ENCODE measurements at places on chromosomes 3 and 15.

- ATAC-seq: no peak
Measured at GRCh38 chr3:113654310-113654709, 42.1 kb downstream of the USF3 start.

GRCh38 chr3:191356631-191357439 is 26.5 kb upstream of the UTS2B start:
- ATAC-seq: peak; percentile 57

DNA sequence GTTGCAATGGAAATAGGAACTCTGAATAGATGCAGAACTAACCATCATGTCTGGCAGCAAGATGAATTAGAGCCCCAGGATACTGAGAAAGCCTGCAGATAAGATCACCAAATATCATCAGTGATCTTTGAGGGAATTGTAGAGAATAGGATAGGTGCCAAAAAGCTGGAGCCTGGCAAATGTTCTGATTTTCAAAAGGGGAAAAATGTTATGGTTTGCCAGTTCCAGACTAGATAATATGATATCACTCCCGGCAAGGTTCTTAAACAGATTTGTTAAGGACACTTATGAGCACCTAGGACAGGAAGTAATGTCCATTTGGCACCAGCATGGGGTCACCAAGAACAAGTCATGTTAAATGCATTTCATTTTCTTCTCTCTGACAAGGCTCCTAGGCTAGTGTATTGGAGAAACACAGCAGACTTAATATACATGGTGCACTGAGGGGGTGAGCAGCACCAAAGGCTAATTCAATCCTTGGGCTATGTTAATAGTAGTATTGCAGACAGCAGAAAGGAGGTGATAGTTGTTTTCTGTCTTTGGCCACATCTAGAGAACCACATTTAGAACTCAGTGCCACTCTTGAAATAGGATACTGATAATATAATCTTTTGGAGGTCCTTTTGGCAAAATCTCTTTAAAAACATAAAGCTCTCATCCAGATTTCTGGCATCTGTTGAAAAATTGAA is 4.8 kb downstream of the SRGAP3 start:
- ATAC-seq: no peak

- ATAC-seq: peak; percentile 52
Measured at GRCh38 chr3:185764163-185764979, 60.5 kb downstream of the IGF2BP2 start.

DNA sequence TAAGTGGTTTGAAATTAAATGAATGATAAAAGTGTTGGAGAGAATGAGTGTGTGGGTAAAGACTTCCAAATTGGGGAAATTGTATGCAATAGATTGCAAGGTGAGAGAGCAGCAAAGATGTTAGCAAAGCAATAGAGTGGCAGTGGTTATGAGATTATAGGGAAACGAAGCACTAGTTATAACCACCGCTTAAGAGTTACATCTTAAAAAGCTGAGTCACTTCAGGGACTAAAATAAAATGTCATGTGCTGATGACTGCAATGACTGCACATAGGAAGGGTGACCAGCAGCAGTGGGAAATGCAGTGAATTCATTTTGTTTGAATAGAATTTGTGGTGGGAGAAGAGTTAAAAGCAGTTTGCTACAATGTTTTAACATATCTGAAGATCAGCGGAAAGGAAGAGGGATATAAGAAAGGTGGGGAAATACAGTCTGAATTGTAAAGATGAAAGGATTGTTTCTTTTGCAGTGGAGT is 127.3 kb downstream of the RAP2B start:
- no peak for ATAC-seq

- ATAC-seq: no peak
Measured at GRCh38 chr15:56249092-56249491, 5.4 kb upstream of the RFX7 start.

- ATAC-seq: no peak
Measured at GRCh38 chr15:83115831-83116565, 8.6 kb downstream of the TM6SF1 start.

DNA sequence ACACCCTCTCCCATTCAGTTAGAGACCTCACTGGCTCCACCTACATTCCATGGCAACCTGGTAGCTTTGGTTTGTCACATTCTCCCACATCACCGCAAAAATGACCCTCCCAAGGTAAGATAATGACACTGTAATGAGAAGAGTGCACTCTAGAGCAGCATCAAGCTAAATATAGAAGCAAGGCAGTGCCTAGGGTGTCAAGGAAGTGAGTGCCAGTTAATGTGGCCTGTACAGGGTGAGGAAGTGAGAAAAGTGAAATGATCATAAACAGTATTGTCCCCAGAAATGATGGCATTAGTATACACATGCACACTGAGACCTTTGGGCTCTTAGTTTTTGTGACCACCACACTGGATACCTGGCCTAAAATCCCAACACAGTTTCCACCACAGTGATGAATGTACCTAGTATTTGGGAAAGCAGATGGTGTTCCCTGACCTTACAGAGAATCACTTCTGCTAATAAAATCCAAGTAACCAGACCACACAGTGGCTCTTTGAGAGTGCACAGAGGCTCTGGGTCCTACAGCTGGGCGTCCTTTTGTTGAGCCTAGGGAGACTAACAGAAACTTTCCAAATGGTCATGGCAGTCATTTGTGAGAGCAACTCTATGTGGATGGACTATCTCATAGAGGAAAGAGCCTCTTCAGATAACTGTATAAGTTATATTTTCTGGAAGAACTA is 106.6 kb downstream of the ARPP21 start:
- no peak for ATAC-seq

GRCh38 chr3:150607267-150608065 is 4.3 kb downstream of the SELENOT start:
- no peak for ATAC-seq

DNA sequence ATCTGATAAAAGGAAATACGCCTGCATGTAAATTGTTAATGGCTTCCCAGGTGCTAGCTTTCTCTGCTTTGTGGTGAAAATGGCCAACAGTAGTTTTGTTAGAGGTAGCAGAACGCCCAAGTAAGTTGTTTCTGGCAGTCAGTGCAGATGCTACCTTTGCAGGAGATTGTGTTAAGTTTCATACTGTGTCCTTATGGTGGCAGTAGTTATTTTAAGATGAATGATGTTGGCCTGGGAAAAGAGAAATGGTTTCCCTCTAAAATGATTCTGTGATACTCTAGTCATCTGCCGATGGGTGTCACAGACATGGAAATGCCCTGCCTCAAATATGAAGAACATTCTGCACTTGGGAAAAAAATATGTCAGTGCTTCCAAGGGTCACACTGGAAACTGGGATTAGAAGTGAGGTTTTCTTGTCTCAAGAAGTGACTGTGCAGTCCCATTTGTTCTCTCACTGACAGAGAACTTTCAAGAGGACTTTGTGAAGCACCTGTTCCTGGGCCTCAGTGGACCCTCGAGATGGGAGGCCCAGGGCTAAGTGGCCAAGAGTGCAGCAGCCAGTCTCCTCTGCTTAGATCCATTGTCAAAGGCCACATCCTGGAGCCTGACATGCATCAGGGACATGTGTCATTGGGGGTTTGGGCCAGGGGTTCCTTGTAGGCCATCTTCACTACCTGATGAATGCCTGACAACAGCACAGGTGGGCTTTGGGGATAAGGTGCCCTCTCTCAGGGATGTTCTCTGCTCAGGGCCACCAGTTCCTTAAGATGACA is 393.3 kb downstream of the CACNA2D3 start:
- no peak for ATAC-seq

DNA sequence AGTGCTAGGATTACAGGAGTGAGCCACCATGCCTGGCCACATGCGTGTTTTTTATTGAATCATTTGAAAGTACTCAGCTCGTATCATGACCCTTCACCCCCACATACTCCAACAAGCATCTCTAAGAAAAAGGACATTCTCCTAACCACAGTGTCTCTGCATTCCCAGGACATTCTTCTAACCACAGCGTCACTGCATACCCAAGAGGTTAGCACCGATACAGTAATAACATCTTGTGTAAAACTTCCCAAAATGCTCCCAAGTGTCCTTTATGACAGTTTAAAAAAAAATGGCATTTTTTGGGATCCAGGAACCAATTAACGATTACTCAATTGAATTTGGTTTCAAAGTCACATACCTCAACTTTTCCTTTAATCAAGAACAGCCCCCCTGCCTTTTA is 39.6 kb downstream of the FLNB start:
- ATAC-seq: peak; percentile 65

- ATAC-seq: no peak
Measured at GRCh38 chr15:77425104-77425503, 4.4 kb downstream of the HMG20A start.

- peak; percentile 27 for ATAC-seq
Measured at GRCh38 chr15:69126054-69126469, 34.4 kb upstream of the GLCE start.

DNA sequence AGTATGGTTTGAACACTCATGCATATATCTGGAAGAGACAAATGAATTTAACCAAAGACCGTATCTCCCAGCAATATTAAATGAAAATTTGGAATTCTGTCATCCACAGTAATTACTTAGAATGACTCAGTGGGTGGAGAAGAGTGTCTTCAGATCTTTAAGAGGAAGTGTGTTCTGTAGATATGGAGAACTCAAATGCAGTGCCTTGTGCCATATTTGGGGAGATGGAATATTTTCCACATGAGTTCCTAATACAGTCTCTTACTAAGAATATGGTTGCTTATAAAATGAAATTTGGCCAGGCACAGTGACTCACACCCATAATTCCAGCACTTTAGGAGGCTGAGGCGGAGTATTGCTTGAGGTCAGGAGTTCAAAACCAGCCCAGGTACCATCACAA is 40.5 kb downstream of the ANO10 start:
- ATAC-seq: no peak

GRCh38 chr15:29031502-29032228 is 145.9 kb downstream of the APBA2 start:
- no peak for ATAC-seq

DNA sequence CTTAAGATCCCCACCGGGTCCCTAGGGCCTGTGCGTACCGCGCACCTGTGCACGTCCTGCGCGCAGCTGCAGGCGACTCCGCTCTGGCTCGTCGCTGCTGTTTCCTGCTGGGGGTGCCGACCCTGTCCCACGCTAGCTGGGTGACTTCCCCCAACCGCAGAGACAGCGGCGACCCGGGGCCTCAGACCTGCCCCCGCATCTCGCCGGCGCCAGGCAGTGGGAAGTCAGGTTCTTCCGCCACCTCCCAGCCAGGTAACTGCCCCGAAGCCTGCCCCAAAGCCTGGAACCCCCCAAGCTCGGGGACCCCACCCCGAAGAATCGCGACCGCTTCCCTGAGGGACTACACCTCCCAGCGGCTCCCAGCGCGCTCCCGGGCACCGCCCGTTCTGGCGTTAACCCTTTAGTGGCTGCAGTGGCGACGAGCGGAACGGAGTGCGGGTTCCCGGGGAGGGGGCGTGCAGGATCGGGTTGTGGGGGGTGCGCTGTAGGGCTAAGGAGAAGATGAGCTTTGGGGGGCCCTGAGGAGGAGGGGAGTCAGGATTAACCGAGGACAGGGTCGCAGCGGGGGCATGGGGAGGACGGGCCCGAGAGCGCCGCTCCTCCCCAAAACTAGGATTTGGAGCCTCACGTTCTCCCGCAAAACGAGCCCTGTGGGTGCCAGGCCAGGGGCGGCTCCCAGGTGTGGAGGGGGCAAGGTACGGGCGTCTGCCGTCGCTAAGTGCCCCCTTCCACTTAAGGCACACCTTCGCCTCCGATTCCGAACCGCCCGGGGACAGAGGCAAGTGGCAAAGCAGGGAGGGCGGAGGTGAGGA is 589 bp downstream of the NEIL1 start:
- peak; percentile 75 for ATAC-seq

GRCh38 chr15:25623708-25624107 is 184.9 kb upstream of the UBE3A start:
- no peak for ATAC-seq

DNA sequence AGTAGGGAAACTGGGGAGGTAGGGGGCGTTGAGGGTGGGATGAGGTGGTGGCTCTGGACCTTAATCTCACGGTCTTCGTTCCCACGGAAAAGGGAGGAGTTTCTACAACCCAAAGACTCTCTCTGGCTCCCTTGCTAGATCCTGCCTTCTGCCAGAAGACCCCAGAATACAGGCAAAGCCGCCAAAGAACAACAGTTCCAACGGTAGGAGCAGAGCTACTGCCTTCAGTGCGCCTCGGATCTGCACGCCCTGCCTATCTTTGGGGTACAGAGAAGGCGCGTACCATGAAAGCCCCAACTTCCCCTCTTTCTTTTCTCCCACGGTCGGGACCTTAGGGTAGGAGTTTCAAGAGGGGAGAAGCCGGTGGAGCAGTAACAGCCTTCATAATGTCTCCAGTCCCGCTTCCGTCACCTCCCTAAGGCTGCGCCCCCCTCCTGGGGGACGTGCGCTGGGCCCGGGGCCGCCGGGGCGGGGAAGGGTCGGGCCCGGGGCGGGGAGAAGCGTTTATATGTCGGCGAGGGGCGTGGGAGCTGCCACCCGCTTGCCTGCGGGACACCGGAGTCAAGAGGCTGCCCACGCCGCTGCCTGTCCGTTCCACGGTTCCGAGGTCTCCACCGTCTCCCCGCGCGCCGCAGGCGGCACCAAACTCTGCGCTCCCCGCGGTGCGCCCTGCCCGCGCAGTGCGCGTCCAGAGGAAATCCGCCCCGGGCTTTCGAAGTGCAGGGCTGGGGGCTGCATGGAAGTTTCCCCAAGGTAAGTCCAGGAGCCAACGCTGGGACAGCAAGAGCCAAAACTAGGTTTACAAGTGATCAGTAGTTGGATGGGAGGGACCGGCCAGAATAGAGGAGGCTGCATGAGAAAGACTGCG is at the start of gene COL6A6:
Gene COL6A6 (plus strand): TSS at position 533 of the 868 bp plus-strand sequence. CDS start 43,188 bp downstream, outside the sequence.
- no peak for ATAC-seq

DNA sequence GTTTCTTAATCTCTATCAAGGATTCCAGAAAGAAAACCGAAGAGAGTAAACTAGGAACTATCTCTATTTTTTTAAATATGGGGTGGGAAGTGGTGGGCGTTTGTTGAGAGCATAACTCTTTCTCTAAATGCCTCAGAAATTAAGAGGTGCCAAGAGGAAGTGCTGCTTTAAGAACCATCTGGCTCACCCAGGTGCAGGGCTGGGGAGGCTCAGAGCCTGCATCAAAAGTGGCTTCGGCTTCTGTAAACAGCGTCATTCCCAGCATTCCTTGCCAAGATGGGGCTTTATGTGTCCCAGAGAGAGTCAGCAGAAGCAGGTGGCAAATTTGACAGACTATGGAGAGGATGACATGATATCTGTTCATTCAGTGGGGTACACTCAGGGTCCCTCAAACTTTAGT is 123.3 kb upstream of the BFSP2 start:
- ATAC-seq: no peak
